ENCODE measurements at places on chromosomes 3 and 15. TPM values are rescaled to one million over a fixed set of nuclear protein-coding genes. Genes with fewer than 3 reads are reported as not detected.

LRRC49 gene
- 10.0 TPM for total RNA-seq

GRCh38 chr15:65211482-65211982 is 259 bp upstream of the CILP start:
- peak; percentile 40 for DNase-seq

GRCh38 chr15:65303687-65304380 is 643 bp upstream of the RNU5B-1 start:
- DNase-seq = no peak

GRCh38 chr15:25418202-25418601 is 20.6 kb downstream of the UBE3A start:
- no peak for DNase-seq

DNA sequence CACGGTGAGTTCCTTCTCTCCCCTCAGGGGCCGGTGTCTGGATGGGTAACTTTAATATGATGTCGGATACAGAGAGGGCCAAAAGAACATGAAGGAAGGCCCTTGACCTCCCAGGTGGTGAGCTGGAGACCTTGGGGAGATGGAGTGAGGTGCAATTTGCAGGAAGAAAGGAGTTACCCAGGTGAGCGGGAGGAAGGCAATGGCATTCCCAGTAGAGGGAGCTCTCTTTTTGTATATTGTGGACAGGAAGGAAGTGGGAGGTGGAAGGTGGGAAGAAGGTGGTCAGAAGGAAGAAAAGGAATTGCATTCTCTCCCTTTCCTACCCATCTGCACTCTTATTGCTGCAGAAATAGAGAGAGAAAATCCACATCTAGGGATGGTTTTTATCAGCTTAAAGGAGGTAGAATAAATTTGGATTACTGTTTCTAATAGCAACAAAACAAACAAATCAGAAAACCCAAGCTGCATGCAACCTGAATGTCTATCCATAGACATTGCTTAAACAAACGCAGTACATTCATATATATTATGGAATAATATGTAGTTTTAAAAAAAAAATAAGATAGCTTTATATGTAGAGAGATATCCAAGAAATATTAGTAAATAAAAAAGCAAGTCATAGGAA is 169.0 kb upstream of the TSC22D2 start:
- DNase-seq = no peak

HTR3D gene
- not detected for total RNA-seq

PGBD4 gene
- 0.90 TPM for total RNA-seq

GRCh38 chr3:87410110-87410509 is 133.7 kb upstream of the POU1F1 start:
- no peak for DNase-seq

- DNase-seq = no peak
Measured at GRCh38 chr3:142987707-142988106, 13.7 kb upstream of the U2SURP start.
